Caco-2 (cell line): ENCODE measurements at places on chromosomes 16 and 17. TPM values are rescaled to one million over a fixed set of nuclear protein-coding genes. Genes with fewer than 3 reads are reported as not detected.

DNA sequence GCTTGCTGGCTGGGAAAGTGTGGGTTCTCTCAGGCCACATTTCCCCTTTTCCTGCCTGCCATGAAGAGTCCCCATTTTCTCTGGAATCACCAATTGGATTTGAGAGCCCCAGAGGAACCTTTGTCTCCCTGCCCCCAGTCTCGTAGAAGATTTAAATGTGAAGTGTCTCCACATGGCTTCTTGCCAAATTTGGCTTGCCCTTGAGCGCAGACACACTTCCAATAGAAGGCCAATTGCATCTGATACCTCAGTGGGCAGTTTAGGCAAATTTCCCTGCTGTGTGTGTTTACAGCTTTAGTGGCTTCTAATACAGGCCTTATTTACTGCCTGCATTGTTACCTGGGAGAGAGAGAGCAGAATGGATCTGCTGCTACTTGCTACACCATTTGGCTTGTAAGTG is 29.7 kb downstream of the CDK5R1 start:
- DNase-seq = no peak

- no peak for DNase-seq
Measured at GRCh38 chr16:10688291-10688690, 6.4 kb downstream of the TEKT5 start.

GRCh38 chr16:8742068-8742467 is 55.4 kb downstream of the TMEM186 start:
- DNase-seq = no peak

GRCh38 chr16:12612598-12613101 is 191.0 kb downstream of the CPPED1 start:
- peak; percentile 70 for DNase-seq

DNA sequence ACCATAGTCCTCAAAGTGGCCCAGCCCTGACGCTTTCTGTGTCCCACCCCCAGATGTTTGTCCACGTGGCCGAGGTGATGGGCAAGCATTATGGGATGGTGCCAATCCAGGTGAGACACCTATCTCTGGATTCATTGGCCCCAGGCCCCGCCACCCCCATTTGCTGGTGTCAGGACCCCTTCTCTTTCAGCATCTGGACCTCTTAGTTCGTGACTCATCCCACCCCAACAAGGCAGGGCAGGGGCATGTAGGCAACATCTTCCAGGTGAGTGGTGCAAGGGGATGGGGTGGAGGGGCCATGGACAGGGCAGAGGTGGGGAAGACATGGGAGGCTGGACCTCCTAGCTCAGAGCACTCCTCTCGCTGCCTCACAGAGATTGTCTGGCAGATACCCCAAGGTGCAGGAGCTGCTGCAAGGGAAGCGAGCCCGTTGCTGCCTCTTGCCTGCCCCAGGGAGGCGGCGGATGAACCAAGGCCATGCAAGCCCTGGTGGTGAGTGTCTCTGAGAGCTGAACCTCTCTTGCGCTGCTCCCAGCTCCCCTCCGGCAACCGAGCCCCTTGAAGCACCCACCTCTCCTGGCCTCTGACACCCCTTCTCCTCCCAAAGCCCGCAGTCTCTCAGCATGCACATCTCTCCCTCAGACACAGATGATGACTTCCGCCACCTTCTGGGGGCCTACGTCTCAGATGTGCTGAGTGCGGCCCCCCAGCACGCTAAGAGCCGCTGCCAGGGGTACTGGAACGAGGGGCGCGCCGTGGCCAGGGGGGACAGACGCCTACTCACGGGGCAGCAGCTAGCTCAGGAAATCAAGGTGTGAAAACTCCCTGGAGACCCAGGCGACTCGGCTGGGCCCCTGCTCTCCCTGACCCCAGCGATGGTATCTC is 3.6 kb downstream of the RNF112 start:
- DNase-seq = no peak

DNA sequence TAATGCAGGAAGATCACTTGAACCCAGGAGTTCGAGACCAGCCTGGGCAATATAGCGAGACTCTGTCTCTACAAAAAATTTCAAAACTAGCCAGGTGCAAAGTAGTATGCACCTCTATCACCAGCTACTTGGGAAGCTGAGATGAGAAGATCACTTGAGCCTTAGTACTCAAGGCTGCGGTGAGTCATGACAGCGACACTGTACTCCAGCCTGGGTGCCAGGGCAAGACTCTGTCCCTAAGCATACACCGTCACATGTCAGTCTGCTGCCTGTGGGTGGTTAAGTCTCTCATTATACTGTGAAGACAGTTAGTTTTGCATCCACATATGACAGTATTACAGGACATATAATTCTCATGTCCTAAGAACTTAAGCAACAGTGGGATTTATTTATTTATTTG is 21.8 kb downstream of the NMRAL1 start:
- no peak for DNase-seq

DNA sequence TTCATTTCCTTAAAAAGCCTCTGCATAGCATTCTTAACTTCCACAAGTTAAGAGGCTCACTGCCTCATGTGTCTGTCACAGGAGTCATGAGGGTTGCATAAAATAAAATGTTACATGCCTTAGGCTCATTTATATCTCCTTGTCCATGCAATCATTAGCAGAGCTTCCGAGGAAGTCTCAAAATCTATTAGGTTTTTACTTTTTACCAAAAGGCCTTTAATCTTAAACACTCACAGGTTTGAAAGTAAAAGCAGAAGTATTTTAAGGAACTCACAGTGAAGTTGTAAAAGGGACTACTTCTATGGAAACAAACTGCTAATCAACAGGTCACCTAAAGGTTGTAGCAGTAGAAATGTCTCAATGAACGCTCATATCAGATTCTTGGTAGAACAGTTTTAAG is 5.2 kb upstream of the ATP6V0A1 start:
- no peak for DNase-seq

GRCh38 chr16:67206838-67207248 is 7.9 kb downstream of the ELMO3 start:
- DNase-seq = no peak

- DNase-seq = no peak
Measured at GRCh38 chr17:4676791-4677190, 27.1 kb downstream of the PELP1 start.

DNA sequence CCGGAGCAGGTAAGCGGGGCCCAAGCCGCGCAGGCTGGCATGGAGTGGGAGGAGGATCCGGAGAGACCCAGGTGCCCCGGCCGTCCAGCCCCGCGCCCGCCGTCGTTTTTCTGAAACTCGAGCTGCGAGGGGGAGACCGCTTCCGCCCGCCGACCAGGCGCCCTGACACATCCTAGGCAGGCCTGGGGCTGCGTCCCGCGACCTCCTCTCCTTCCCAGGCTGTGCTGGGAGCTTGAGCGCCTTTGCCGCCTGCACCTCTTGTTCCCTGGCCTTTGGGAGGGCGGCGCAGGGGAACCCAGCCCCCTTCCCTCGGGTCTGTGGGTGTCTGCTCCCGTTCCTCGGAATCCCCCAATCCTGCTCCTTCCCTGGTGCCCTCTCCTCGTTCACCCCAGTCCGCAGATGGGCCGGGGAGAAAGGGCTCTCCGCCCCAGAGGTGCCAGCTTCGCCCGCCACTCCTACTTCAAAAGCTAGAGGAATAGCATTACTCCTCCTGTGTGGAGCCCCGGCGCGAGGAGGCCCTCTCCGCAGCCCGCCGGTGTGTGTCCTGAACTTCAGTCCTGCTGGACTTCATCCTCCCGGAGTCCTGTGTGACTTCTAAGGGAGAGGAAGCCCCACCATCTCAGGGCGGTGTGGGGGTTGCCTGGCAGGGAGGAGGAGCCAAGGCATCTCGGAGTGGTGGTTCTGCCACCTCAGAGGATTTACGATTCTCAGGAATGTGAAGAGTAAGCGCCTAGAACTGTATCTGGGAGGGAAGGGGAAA is 1.0 kb downstream of the NHERF1 start:
- peak; percentile 81 for DNase-seq

Gene TBC1D16
- 48.1 and 55.4 TPM in 2 replicates for total RNA-seq

Gene MAFG
- total RNA-seq = 28.9 and 29.1 TPM in 2 replicates

Gene MARVELD3
- total RNA-seq = 50.6 and 51.7 TPM in 2 replicates

Gene CEP295NL
- total RNA-seq = 1.7 and 2.0 TPM in 2 replicates

Gene CIBAR2
- total RNA-seq = not detected in 2 replicates

Gene SRL
- total RNA-seq = not detected in 2 replicates
